ENCODE measurements at places on chromosomes 12 and 14.

GRCh38 chr12:104846056-104846767 is 111.9 kb downstream of the SLC41A2 start:
- no peak for DNase-seq

GRCh38 chr14:94341656-94342333 is 18.7 kb upstream of the SERPINA6 start:
- DNase-seq = no peak

- DNase-seq = no peak
These were observed 6.4 kb downstream of the SLC15A5 start for GRCh38 chr12:16271062-16271461.

- DNase-seq = no peak
These were observed 13.0 kb upstream of the SNAPC1 start for GRCh38 chr14:61749264-61749663.

GRCh38 chr14:70711451-70711850 is 69.7 kb downstream of the TTC9 start:
- DNase-seq = no peak

DNA sequence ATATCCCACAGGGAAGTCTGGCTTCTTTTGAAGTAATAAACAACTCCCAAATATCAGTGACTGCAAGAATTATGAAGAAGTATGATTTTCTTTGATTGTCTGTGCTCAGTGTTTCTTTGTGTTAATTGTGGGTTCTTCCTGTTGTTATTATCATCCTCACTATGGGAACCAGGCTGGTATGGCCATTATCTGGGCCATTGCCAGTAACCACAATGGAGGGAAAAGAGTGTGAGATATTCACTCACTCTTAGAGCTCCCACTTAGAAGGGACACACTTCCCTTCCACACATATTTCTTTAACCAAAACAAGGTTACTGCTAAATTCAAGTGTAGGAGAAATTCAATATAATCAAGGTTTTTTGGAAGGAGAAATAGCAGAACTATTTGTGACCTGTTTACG is 503.7 kb downstream of the SLC6A15 start:
- no peak for DNase-seq

- DNase-seq = no peak
These were observed 105.2 kb downstream of the KCNA5 start for GRCh38 chr12:5148880-5149279.

DNA sequence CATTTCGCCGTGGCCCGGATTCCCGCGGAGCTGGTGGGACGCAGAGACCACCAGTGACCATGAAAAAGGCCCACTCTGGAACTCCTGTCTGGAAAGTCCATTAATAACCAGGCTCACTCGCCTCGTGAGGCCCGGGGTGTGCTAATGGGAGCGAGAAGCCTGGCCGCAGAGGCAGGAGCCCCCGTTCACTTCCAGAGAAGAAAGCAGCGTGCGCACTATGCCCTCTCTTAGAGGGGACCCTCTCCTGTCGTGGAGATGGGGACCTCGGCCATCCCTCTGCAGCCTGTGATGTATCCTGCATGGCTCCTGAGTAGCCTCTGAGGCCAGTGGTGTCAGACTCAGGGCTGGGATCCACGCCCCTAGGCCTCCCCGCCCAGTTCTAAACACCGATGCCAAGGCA is 134.1 kb upstream of the VRK1 start:
- no peak for DNase-seq

DNA sequence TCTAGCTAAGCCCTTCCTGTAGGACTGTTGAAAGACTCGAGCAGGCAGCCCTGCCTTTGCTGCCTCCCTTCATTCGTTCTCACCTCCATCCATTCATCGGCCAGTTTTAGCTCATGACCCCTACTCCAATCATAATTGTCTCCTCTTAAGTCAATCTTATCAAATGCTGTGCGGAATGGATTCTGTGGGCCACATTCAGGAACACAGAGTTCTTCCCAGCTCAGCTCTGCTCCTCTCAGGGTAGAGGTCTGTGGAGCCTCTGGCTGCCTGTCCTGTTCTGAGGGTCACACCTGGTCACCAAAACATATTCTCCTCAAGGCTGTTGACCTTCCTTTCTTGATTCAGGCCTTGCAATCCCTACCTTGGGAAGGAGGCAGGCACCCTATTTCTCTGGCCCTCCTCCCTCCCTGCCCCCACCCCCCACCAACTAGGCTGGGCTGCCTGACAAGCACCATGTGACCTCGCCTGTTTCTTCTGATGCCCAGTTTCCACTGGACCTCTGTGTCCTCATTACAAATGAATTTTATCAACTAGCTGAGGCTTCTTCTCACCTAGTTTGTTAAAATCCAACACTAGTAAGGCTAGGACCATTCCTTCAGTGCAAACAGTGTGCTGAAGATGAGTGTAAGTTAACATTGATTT is 3.5 kb downstream of the SMCO2 start:
- DNase-seq = no peak

DNA sequence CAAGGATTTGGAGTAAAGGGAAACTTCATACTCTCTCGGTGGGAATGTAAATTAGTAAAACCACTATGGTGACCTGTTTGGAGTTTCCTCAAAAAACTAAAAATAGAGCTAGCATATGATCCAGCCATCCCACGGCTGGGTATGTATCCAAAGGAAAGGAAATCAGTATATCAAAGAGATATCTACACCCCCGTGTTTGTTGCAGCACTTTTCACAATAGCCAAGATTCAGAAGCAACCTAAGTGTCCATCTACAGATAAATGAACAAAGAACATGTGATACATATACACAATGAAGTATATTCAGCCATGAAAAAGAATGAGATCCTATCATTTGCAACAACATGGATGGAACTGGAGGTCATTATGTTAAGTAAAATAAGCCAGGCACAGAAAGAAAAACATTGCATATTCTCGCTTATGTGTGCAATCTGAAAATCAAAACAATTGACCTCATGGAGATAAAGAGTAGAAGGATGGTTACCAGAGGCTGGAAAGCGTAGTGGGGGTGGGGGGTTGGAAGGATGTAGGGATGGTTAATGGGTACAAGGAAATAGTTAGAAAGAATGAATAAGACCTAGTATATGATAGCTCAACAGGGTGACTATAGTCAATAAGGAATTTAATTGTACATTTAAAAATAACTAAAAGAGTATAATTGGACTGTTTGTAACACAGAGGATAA is 468.0 kb downstream of the BCAT1 start:
- no peak for DNase-seq

GRCh38 chr12:125193376-125194152 is 128.3 kb downstream of the AACS start:
- DNase-seq = no peak

GRCh38 chr12:68958322-68958721 is 25.4 kb upstream of the CPM start:
- DNase-seq = no peak

DNA sequence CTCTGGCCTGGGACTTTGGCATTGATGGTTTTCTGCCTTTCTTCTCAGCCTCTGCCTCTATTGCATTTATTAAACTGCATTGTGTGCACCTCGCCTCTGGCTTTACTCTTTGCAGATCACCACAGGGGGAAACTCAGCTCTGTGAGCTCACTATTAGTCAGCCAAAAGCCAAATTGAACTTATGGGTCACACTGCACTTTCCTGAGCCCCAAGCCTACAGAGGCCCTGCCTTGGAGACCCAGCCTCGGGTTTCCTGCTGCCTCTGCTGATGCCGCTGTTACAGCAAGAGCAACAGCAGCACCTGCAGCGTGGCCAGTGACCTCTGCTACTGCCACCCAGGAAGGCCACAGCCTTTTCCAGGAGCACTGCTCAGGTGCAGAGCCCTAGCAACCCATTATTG is 122.5 kb downstream of the DAD1 start:
- DNase-seq = no peak

DNA sequence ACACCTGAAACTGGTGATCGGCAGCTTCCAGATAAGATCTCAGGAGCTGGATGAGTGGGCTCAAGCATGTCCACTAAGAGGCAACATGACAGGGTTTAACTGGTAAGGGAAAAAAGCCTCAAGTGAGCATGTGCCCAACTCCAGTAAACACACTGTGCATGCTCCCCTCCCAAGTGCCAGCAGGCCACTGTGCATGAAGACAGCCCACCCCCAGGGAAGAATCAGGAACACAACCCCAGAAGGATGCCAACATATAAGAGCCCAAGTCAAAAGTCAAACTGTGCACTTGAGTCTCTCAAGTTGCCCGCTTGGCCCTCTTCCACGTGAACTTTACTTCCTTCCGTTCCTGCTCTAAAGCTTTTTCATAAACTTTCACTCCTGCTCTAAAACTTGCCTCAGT is 311.3 kb upstream of the PRKD1 start:
- no peak for DNase-seq

DNA sequence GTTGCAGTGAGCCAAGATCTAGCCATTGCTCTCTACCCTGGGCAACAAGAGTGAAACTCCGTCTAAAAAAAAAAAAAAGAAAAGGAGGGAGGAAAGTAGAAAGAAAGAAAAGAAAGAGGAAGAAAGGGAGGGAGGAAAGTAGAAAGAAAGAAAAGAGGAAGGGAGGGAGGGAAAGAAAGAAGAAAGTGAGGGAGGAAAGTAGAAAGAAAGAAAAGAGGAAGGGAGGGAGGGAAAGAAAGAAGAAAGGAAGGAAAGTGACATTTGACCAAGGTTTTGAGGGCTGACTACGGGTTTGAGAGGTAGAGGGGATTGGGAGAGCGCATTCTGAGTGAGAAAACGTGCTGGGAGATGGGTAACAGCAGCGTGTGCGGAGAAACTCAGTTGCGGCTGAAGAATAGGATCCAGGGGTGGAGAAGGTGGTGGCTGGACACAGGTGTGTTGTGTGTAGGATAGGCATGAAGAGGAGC is 521 bp upstream of the PAPLN start:
- DNase-seq = no peak

DNA sequence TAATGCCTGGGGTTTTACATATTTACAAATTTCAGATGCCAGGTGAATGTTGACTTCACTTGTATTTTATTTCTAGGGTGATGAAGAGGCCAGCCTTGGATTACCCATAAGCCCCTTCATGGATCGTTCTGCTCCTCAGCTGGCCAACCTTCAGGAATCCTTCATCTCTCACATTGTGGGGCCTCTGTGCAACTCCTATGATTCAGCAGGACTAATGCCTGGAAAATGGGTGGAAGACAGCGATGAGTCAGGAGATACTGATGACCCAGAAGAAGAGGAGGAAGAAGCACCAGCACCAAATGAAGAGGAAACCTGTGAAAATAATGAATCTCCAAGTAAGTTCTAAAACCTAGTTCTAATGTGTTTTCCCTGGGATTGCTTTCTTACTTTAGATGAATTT is 41.3 kb upstream of the SLCO1C1 start:
- no peak for DNase-seq

- DNase-seq = no peak
These were observed 565 bp downstream of the CCDC77 start for GRCh38 chr12:402029-402389.

GRCh38 chr12:109545826-109546225 is 27.5 kb downstream of the MMAB start:
- DNase-seq = no peak

GRCh38 chr12:112979041-112979680 is 842 bp downstream of the OAS2 start:
- no peak for DNase-seq

- no peak for DNase-seq
These were observed 11.2 kb downstream of the BCL2L14 start for GRCh38 chr12:12081836-12082497.

DNA sequence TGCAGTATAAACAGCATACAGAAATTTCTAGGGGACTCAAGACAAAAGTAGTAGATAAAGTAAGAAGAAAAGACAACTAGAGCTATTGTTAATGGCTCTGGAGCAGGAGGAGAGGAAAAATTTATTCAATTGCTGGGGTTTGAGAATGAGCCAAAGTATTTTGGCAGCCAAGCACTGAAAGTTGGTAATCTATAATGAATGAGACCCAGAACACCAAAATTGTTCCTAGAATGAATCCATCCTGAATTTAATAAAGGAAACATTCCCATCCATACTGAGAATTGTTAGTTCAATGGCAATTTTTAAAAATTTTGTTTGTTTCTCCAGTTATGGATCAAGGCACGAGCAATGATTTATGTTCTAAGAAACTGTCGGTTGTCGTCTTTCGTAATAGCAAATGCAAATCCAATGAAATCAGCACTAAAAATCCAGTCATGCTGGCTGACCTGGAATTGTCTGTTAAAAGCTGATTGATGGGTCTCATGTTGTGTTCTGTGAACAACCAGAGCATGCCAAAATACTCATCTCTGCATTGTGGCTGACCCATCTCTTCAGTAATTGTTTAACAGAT is 170.9 kb upstream of the LMNTD1 start:
- no peak for DNase-seq

- DNase-seq = no peak
These were observed 2.9 kb downstream of the SERPINA10 start for GRCh38 chr14:94290197-94290596.
